ENCODE measurements at places on chromosomes 3 and 15.

GRCh38 chr3:150443331-150443741, 35.2 kb downstream of the TSC22D2 start:
- no peak for DNase-seq

GRCh38 chr15:96038650-96039049, 291.9 kb upstream of the NR2F2 start:
- DNase-seq, result no peak

DNA sequence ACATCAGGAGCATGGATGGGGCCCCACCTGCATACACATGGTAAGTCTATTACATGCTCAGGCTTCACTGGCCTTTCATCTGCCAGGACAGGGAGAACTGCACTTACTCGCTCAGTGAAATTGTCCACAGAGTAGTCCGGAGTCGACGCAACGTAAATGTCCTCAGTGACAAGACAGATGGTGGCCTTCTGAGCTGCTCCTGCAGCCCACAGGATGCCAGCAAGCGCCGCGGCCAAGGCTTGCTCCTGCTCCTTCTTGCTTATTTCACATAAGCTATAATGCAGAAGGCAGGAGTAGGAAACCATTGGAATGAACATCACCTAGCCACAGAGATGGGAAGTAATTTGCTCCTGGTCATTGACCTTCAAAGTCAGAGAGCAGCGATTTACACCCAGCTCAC, 14.4 kb downstream of the MINDY4B start:
- DNase-seq, result no peak

- DNase-seq, result no peak
These were observed 24.2 kb downstream of the PXYLP1 start for GRCh38 chr3:141255846-141256261.

DNA sequence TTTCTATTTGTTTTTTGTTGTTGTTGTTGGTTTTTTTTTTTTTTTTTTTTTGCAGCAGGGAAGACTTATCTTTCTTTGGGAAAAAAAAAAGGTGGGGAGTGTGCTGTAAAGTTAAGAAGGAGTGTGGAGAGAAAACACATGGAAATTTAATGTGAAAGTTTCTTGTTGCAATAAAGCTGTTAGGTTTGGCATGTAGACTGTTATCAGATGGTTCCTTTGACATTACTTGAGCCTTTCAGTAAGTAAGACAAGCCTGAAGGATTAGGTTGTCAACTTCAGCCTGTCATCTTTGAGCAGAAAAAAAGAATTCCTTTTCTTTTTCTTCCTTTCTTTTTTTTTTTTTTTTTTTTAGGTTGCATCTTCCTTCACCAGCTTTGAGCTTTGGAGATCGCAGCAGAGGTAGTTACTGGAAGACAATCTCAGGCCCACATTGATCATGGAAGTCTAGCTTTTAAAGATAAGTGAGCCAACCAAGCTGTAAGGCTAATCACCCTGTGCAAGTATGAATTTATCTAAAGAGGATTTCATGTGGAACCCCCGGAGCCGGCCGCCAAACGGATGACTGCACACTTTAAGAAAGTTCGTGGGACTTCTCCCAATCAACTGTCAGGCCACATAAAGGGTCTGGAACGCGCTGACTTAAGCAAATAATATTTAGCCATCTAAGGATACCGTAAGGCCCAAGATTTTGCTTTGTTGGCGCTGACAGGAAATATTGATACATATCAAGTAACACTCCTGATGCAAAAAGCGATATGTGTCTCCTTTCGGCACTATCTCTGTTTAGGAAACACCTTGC, 1040.1 kb upstream of the NR2F2 start:
- DNase-seq, result no peak

DNA sequence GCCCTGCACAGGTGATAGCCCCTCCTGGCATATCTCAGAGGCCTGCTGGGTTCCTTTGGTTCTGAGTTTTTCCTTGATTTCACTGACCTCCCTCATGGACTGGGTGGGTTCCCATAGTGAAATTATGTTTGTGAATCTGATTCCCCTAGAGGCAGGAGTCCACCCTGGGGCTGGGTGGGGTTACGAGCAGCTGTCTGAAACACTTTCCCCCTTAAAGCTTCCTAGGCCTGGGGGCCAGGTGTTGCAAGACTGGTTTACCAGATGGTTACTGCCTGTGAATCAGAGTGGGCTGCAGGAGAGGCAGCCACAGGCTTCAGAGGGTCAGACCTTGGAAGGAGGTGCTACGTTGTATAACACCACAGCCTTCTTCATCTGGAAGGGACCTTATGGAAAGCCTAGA, 34.3 kb downstream of the IL20RB start:
- DNase-seq, result no peak

- DNase-seq, result no peak
These were observed 106.2 kb downstream of the DGKG start for GRCh38 chr3:186255703-186256331.

GRCh38 chr3:187848401-187848800, 103.1 kb upstream of the BCL6 start:
- no peak for DNase-seq

DNA sequence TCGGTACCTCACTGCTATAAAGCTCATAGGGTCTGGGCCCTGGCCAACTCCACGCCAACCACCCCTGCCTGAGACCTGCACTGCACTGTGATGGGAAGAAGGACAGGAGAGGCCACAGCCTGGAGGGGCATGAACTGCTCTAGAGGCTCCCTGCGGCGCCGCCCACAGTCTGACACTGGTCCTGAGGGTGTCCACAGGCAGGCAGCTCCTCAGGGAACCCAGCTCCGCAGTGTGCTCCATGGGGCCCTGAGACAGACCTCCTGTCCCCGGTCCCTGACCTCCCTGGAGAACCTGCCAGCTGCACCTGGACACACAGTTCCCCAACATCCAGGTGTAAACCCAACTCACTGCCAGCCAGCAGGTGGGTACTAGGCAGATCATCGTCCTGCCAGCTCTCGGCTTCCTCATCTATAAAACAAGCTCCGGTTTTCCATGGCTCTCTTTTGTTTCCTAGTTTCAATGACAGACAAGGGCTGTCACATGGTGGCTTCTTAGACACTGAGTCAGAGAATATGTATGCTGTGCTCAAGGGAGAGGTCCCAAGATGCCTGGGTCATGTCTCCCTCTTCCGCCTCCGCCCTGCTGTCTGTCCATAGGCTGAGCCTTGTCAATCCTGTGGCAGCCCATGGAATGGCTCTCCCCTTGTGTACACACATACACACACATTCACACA, 5.1 kb upstream of the HAPLN3 start:
- DNase-seq, result no peak

GRCh38 chr15:99359769-99360168, 108.5 kb downstream of the LRRC28 start:
- no peak for DNase-seq

- no peak for DNase-seq
These were observed 1.8 kb upstream of the LARP6 start for GRCh38 chr15:70855764-70856163.

DNA sequence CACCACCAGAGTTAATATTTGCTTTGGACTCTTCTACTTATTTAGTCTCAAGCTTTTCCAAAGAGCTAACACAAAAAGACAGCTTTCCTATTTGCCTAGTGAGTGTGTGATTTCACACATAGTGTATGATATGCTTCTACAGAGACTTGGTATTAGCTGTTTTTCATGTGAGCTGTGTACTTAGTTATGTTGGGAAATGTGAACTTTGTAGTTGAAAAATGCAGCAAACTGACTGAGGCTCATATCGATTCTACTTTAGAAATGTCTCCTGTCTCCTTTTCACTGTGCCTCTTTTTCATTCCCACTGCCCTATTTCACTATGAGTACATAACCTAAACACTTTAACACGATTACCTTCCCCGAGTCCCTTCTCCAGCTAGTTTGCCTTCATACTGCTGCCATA, 136.5 kb downstream of the ALCAM start:
- no peak for DNase-seq

- no peak for DNase-seq
These were observed 118.9 kb upstream of the MBNL1 start for GRCh38 chr3:152149832-152150231.

- no peak for DNase-seq
These were observed 42.7 kb downstream of the HEG1 start for GRCh38 chr3:125013095-125013494.

GRCh38 chr15:68637767-68638404, 59.1 kb downstream of the CORO2B start:
- DNase-seq, result no peak

GRCh38 chr3:2362122-2362521, 263.5 kb downstream of the CNTN4 start:
- DNase-seq, result no peak

GRCh38 chr3:140920029-140920428, 21.6 kb upstream of the SLC25A36 start:
- DNase-seq, result no peak

- DNase-seq, result no peak
These were observed 62.6 kb upstream of the PRR20G start for GRCh38 chr3:127350172-127351050.

DNA sequence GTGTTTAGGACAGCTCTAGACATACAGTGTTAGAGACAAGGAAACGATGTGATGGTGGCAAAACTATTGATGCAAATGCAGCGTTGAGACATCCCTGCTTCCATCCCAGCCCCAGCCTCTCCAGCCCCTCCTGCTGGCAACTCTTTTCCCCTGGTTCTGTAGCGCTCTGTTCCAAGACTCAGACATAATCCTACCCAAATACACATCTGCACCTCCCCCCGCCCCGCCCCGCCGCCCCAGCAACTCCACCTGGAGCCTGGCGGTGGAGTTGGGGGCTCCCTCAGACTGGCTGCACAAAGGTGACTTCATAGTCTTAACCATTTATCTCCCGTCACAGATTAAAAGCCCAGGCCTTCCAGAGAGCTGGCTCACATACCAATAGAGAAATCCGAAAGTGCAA, 7.2 kb upstream of the SEC22A start:
- no peak for DNase-seq

DNA sequence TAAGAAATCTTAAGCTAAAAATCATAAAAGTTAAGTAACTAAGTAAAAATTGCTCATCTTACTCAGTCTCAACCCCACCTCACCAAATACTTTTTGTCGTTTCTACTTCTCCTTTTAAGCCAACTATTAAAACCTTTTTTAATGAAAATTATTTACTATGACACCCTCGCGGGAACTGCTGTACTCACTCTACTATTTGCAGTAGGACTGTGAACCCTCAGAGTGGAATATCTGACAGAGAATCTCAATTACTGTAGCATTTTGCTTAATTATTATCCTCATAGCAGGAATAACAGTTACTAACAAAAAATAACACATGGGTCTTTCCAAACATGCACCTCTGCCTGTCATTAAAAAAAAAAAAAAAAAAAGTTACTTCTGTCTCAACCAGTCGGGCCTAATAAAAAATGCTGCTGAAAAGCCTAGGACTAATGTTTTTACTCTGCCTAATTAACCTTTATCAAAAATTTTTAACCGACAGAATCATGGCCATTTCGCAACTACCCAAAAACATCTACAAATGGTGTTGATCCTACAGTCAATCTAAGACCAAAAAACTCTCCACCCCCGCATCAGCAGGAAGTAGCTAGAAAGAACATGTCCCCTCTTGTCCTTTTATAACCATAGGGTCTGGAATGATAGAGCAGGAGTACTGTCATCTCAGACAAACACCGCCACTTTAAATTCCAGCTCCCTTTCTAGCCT, 10.2 kb downstream of the ALDH1L1 start:
- no peak for DNase-seq

GRCh38 chr3:38276081-38276916, 5.8 kb upstream of the SLC22A14 start:
- no peak for DNase-seq

DNA sequence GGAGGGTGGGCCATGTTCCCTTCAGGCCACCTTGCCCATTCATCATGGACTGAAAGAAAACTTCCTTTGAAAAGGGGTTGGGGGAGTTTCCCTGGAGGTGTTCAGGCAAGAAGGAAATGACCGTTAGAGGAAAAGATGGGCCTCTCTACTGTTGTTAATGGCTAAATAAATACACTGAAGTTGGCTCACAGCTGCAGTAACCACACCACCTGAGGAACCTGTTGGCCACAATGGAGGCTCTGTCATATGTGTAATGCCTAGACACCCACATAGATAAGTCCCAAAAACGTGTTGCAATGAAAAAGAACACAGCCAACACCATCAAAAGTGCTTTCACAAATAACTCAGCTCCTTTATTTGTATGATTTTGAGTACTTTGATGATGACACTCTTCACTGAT, 38.2 kb upstream of the FAM3D start:
- DNase-seq, result no peak

DNA sequence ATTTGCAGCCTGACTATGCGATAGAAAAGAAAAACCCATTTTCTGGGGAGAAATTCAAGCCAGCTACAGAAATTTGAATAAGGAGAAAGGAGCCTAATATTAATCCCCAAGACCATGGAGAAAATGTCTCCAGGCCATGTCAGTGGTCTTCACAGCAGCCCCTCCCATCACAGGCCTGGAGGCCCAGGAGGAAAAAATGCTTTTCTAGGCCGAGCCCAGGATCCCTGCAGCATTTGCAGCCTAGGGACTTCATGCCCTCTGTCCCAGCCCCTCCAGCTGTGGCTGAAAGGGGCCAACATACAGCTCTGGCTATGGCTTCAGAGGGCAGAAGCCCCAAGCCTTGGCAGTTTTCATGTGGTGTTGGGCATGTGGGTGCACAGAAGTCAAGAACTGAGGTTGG, 26.3 kb downstream of the ARRDC4 start:
- DNase-seq, result no peak

GRCh38 chr3:105533960-105534359, 167.3 kb downstream of the ALCAM start:
- DNase-seq, result no peak

DNA sequence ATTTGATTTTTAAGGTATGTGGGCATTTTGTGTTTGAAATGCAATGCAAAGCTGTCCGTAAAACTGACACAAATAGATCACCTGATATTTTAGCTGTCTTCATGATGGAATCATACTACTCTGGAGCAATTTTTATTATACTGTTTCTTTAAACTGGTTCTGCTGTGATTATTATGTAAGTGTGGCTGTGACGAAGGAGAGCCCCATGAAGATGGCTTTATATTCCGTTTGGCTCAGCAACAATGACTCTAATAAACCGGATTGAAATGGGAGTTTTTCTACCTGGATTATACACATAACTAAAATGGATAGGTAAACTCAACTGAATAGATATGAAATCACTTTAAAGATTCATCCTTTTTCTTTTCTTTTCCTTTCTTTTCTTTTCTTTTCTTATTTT, 9.4 kb downstream of the TLNRD1 start:
- DNase-seq, result no peak

- DNase-seq, result no peak
These were observed 172.4 kb downstream of the KLHL25 start for GRCh38 chr15:85622221-85622831.

GRCh38 chr3:180619723-180620122, 17.8 kb downstream of the TTC14 start:
- DNase-seq, result no peak

Measured in stimulated activated CD8-positive, alpha-beta memory T cell treated with anti-CD3 and anti-CD28 coated beads, Interleukin-15, amount 100 ng/mL, for 1 hour (primary cell).